ENCODE measurements at places on chromosomes 5 and 9.

DNA sequence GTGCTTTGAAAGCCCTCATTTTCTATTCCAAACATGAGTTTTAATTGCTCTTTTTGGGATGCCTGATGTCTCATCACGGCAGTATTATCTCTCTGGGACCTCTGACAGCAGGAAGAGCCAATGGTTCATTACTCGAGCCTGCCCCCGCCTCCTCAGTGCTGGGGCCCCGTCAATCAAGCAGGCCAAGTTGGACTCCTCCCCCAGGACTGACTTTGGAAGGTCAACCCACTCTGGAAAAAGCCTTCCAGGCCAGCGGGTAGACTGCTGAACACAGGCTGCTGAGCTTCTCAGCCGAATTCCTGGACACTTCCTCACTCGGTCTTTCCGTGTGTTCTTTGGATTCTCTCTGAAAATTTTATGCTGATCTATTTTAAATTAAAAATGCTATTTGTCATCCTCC lies 9.5 kb upstream of the BARHL1 start:
- DNase-seq: no peak

DNA sequence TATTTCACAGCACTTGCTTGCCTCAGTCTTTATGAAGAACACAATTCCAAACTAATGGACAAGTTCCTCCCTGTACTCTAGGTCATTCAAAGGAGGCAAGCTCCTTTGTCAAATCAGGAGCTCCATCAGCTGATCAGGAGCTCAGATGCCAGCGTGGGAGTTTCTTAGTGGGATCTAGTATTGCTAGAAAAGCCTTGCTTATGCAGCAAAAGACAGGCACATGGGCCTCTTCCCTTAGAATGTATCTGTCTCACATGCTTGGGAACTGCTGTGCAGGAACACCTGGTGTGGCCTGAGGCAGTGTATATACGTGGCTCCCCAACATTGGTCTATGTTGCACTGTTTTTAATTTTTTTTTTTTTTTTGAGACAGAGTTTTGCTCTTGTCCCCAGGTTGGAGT lies 21.4 kb upstream of the HAVCR1 start:
- no peak for DNase-seq

DNA sequence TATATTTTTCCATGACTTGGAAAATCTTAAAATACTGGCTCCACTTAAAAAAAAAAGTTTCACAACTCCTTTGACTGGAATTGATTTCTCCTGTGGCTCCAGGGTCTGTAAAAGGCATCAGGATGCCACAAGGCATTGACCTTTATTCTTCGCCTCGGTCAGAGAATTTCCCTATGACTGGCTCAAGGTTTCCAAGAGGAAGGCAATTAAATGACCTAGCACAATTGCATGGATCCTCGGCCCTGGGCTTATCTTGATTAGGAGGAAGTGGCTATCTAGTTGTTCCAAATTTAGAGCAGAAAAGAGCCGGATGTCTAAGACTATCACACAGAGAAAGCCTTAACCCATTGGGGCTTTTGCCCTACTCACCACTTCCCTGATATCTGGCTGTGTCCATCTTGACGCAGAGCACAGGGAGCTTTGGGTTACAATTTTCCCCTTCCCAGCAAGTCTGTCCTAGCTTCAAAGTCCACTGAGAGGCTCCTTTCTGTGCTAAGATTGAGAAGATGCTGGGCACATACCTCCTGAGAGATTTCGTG lies 56.9 kb upstream of the COL15A1 start:
- peak; percentile 63 for DNase-seq

DNA sequence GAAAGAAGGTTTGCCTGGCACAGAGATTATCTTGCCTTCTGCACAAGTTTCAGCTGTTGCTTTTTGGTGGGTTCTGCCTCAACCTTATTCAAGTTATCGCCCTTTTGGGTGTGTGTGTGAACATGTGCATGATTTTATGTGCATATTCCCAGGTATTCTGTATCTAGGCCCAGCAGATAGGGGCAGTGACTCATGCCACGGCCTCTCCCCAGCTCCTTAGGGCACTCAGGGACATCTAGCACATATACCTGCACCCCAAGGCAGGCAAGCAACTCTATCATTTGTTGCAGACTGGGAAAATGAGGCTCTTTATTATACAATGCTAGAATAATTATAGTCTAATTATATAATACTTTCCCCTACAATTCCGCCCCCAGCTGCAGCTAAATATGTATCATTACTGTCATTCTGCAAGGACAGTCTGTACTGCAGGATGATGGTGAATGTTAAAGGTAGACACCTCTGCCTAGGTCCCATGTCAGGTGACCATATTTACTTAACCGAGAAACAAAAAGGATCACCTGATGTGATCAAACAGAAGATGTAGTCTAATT lies 128.9 kb downstream of the PDE8B start:
- DNase-seq: no peak

GRCh38 chr9:8434621-8435020 lies 635.0 kb upstream of the DMAC1 start:
- DNase-seq: no peak

- DNase-seq: no peak
These were observed 86.2 kb downstream of the MRPS27 start for GRCh38 chr5:72233835-72234234.

GRCh38 chr5:122363623-122364022 lies 51.6 kb downstream of the SNCAIP start:
- no peak for DNase-seq

DNA sequence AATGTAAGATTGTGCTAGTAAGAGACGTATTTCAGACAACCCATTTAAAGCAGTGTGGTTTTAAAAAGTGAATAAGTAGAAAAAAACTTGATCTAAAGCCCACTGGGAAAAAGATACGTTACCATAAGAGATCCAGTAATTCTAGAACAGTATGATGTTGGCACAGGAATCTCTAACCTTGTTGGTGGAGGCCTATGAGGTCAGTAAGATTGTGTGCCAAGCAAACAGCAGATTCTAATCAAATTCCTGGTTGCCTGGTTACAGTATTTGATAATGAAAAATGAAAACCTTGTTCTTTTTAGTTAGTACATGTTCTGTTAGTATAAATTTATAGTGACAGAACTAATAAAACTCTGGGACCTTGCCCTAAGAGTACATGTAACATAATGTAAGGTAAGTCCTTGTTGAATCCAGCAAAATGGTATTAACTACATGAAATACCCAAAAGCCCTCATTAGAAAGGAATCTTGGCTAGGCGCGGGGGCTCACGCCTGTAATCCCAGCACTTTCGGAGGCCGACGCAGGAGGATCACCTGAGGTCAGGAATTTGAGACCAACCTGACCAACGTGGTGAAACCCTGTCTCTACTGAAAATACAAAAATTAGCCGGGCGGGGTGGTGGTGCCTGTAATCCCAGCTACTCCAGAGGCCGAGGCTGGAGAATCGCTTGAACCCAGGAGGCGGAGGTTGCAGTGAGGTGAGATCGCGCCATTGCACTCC lies 33.2 kb upstream of the DMXL1 start:
- DNase-seq: peak; percentile 77

DNA sequence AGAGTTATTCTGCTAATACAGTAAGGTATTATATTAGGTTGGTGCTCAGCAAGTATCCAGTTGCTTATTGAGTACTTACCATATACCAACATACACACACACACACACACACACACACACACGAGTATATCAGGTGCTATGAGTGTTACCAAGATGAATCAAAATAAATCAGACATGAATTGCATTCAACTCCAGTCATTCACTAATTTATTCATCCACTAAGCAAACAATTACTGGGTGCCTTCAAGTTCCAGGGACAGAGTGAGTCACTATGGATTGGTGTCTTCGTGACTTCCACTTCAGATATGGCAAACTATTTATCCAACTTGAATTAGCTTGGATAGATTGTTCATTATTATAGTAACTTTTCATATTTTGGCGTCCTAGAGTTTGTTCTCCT lies 140.7 kb upstream of the SLC44A1 start:
- DNase-seq: no peak

DNA sequence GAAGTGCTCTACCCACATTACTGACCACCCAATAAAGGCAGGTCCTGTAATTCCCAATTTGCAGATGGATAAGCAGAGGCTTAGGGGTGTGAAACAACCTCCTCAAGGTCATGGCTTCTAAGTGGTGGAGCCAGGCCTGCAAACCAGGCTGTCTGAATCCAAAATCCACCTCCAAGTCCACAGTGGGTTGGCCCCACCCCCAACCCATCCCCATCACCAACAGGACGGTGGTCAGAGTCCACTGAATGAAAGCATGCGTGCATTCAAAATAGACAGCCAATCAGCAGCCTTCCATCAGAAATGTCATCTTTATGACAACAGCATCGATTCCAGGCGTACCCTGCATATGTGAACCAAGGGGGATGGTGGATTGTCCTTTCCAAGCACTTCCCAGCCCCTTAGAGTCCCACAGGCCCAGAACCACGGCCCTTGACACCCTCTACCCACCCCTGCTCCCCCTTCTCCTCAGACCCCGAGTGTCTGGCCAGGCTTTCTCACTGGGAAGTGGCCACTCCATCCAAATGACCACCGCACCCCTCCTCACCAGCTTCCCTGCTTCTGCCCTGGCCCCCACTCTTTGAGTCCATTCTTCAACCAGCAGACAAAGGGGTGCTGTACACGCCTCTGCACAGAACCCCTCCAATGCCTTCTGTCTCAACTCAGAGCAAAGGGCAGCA lies 133.1 kb downstream of the KCNIP1 start:
- DNase-seq: no peak

DNA sequence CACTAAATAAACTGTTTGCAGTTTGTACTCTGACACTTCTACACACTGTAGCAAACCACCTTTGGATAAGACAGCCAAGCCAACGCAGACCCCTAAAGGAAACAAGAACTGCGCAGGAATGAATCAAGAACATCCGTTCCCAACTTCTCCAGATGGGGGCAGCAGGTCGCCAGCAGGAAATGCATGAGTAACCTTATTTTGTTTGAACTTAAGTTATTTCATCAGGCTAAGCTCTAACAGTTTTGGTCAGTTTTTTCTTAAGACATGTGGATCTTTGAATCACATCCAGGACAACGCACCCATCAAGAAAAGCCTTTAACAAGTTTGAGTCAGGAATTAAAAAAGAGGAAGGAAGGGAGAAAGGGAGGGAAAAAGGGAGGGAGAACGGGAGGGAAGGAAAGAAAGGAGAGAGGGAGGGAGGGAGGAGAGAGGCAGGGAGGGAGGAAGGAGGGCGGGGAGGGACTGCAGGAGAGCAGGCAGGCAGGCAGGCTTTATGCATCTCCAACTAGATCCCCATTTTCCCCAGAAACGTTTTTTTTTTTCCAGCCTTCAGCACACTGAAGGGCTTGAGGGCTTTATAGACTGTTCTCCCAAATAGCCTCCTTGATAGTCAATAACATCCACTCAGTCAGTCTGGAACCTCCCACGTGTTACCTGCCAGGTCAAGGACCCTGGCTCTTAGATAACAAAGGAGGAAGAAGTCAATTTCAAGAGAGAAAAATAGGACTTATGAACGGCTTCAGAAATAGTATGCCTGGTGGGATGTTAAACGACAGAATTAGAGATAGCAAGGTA lies 22.2 kb downstream of the BHMT start:
- peak; percentile 94 for DNase-seq

DNA sequence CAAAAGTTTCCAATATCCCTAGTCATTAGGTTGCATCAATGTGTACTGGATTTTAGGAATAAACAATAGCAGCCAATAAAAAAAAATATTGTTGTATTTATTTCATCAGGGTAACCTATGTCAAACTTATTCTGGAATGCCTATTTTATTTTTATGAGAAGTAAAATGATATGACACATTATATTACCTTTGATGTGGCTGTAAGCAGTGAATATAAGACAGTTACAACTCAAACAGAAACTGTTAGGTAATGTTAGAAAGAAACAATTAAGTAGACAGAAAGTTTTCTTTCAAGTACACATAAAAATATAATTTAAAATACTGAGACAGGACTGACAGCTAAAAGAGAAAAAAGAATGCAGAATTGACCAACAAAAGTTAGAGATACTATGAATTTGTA lies 65.5 kb downstream of the GNG10 start:
- DNase-seq: no peak

- no peak for DNase-seq
These were observed 91.6 kb downstream of the ZSWIM6 start for GRCh38 chr5:61423487-61424145.

DNA sequence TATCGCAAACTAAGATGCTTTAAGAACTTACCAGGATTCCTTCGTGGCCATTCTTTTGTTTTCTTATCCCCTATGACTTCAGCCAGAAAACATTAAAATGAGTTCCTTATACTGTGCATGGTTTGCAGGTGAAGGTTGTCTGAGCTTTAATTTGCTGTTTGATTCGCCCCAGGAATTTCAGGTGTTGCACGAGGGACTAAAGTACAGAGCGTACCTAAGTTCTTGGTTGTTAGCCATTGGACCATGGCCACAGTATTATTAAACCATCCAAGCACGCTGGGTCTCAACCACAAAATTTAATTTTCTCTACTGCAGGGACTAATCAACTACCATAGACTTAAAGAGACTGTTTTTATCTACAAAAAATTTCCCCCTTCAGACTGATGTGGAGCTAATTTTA lies 208.4 kb upstream of the MPDZ start:
- DNase-seq: no peak

GRCh38 chr5:31408814-31409213 lies 123.1 kb downstream of the DROSHA start:
- DNase-seq: peak; percentile 76

GRCh38 chr5:38536968-38537367 lies 19.5 kb downstream of the LIFR start:
- DNase-seq: no peak

GRCh38 chr5:74433255-74433895 lies 207.2 kb downstream of the ENC1 start:
- peak; percentile 68 for DNase-seq

- DNase-seq: peak; percentile 61
These were observed 57.7 kb downstream of the PDE6A start for GRCh38 chr5:149886692-149887470.

DNA sequence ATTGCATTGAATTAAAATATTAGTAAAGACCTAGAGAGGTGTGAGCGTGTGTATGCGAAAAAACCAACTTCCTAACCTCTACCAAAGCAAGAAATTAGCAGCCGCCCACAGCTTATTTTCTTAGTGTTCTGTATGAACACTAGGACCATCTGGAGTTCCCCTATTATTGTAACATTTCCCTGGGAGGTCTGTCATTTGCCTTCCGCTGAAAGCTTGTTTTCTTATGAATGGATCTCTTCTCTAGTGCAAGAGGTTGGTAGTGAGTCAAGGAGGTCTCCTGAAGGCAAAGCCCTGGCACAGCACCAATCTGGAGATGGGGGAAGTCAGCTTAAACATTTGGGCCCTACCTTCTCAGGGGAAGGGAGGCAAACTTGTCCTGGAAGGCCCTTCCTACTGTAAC lies 10.8 kb downstream of the TNFSF8 start:
- DNase-seq: no peak

DNA sequence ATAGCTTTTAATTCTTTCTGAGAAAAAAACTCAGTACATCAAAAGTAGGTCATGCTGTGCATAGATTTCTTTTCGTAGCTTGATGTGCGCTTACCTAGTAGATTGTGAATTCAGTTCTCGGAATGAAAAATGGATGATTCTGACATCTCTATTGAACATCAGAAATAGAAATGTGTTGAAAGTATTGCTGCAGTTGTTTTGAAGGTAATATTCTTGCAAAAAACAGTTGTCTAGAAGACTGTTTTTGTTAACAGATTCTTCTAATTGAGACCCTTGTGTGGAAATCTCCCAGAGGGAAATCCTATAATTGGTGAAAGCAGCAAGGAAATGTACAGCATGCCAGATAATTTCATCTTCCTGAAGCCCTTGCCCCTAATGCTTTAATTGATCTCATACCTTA lies 54.5 kb downstream of the MACIR start:
- no peak for DNase-seq

GRCh38 chr9:2802494-2802921 lies 41.4 kb downstream of the PUM3 start:
- peak; percentile 49 for DNase-seq
